ENCODE measurements at places on chromosomes 7 and 10.

- DNase-seq: no peak
Measured at GRCh38 chr7:73699370-73700068, 16.1 kb downstream of the BUD23 start.

DNA sequence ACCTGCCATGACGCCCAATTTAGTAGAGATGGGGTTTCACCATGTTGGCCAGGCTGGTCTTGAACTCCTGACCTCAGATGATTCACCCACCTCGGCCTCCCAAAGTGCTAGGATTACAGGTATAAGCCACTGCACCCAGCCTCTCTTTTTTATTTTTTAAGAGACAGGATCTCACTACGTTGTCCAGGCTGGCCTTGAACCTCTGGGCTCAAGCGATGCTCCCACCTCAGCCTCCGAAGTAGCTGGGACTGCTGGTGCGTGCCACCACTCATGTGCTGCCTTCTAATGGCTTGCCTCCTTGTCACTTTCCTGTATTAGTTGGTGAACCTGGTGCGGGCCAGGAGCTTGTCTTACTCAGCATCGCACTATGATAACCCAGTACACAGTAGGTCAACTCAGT is 27.0 kb downstream of the KLRG2 start:
- DNase-seq: no peak

- no peak for DNase-seq
Measured at GRCh38 chr7:113321201-113321600, 202.8 kb upstream of the SMIM30 start.

DNA sequence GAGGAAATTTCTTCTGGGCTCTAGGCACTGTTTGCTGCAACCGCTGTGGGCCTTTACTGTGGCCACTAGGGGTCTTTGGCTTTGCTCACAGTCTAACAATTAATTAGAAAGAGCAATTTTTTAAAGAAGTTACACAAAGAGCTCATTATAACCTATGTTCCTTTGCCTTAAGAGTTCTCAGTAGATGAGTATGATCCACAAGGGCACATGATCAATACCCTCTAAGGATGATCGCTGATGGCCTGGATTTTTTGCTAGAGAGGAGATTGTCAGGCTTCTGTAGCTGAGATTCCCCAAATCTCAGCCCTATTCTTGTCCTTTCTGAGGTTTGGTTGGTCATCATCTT is 80.8 kb upstream of the RHOBTB1 start:
- DNase-seq: no peak

DNA sequence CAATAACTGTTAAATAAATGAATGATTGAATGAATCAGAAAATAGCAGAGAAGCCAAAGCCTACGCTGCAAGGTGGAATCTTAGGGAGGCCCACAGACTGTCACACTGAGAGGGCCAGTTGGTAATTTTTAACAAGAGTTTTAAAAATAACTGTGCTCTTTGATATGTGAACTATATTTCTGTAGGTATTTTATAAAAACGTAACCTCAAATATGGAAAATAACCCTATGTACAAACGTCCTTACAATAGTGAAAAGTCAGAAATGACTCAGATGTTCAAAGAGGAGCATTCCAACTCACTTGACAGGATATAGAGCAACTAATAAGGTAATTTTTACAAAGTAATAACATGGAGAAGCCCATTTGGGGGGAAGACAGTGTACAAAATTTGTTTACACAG is 18.9 kb upstream of the TMEM273 start:
- DNase-seq: no peak
